ENCODE measurements at places on chromosomes 11 and 22.

DNA sequence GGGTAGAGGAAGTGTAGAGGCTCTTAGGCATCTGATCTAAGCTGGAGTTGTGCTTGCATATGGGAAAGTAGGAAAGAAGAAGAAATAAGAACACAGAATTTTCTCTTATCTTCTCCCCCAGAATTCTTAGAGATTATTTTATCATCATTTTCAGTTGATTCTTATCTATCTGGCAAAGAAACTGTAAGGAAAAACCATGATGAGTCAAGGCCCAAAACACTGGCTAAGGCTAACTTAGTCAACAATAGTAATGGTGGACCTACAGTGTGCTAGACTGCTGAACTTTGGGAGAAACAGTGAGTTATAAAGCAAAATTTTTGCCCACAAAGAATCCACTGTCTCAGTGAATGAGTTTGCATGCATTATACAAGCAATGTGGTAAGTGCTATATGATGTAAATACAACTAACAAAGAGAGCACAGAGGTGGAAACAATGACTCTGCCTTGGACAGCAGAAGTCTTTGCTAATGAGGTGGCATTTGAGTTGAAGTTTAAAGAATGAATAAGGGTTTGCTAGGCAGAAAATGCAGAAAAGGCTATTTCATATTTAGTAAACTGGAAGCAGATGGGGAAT lies 344.5 kb upstream of the PLET1 start:
- no peak for DNase-seq

DNA sequence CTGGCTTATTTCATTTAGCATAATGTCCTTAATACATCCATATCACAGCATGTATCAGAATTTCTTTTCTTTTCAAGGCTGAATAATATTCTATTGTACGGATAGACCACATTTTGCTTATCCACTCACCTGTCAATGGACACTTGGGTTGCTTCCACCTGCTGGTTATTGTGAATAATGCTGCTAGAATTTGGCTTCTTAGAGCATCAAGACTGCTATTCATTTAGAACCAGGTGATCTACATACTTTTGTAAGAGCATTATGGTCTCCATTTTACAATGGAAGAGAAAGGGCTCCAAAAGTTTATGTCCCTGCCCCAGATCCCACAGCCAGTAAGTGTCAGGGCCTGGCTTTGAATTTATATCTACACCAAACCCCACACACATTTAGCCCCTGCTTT lies 100.7 kb upstream of the CD82 start:
- no peak for DNase-seq

GRCh38 chr11:119424775-119425174 lies 1.8 kb upstream of the THY1 start:
- DNase-seq: no peak

DNA sequence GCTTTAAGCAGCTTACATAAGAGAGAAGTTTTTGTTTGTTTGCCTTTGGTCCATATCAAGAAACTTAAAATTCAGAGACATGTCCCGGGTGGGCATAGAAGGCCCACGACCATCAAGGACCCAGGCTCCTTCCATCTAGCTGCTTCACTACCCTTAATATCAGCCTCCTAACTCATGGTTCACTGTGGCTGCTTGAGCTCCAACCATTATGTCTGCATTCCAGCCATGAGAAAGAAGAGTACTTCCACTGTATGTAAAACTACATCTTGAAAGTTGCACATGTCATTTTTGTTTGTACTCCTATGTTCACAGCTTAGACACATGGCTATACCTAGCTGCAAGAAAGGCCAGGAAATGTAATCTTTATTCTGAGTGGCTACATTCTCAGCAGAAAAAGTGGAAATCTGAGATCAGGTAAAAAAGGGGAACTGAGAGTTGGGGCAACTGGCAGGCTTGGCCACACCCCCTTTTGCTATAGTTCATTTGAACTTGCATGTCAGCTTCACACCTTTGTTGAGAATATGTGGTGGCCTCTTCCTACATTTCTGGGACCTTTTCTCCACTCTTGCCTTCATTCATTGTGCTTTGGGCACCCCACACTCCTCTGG lies 81.3 kb upstream of the TP53I11 start:
- DNase-seq: no peak

- DNase-seq: no peak
Observed at GRCh38 chr11:123299721-123300120, 104.7 kb upstream of the CLMP start.

DNA sequence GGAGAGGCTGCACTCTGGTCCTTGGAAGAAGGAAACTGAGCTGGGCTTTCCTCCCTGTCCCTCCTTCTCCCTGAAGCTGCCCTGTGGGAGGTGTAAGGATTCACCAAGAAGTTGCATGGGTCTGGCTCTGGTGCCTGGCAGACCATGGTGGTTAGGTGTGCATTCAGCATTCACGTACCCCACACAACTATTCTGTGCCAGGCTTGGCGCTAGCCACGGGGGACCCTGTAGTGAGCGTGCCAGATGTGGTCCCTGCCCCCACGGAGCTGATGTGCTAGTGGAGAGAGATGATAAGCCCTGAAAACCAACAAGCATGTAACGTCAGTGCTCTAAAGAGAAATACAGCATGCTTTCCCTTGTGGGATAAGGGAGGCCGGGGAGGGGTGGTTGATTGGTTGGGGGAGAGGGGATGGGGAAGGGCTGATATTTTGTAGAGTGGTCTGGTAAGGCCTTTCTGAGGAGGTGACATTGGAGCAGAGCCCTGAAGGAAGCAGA lies 48.9 kb downstream of the CD82 start:
- DNase-seq: no peak

- no peak for DNase-seq
Observed at GRCh38 chr11:134749040-134749839, 337.2 kb upstream of the B3GAT1 start.

DNA sequence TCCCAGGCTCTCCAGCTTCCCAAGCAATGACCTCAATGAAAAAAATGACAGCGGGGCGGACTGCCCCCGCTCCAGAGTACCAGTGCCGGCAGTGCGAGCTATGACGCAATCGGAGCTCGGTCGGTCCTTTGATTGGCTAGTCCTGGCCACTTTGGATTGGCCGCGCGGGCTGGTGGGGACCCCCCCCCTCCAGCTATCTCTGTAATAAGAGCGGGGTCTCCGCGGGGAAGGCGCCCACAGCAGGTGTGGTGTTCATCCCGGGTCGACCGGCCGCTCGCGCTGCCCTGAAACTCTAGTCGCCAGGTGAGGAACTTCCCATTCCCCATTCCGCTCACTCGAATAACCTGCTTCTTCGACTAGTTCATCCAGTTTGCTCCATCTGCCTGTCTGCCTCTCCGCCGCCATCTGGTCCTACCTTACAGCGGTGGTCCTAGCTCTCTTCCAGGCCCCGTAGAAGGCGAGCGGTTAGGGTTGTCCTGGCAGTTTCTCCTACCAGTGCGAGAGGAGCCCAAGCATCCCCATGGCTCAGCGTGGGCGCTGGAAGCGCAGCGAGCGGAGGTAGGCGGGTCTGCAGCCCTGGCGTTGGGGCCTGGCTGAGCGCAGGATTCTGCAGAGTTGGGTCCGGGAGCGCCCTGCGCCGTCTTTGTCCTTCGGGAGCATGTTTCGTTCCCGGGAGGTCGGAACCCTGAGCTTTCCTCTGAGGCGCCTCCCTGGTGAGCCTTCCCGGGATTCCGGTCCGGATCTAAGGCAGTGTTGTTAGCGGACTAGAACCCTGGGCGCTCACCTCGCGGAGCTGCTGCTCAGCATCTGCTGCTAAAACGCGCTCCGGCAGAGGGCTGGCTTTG lies at the start of gene CALCB:
Gene CALCB, plus strand, starts transcription at position 233 of the 845 bp plus-strand sequence. CDS start 1,126 bp downstream, outside the sequence.
- no peak for DNase-seq

DNA sequence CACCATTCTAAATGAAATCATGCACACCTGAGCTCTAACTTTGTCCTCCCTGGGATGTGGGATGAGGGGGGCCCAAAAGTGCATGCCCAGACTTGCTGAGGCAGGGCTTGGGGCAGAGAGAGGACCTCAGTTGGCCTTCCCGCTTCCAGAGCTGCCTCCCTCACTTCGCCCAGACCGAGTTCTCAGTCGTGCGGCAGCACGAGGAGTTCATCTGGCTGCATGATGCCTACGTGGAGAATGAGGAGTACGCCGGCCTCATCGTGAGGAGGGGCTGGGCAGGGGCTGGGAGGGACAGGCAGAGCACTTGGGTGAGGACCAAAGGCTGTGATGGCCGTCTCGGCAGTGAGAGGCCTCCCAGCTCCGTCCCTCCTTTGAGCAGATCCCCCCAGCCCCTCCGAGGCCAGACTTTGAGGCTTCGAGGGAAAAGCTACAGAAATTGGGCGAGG lies 8.2 kb downstream of the CFL1 start:
- DNase-seq: no peak

DNA sequence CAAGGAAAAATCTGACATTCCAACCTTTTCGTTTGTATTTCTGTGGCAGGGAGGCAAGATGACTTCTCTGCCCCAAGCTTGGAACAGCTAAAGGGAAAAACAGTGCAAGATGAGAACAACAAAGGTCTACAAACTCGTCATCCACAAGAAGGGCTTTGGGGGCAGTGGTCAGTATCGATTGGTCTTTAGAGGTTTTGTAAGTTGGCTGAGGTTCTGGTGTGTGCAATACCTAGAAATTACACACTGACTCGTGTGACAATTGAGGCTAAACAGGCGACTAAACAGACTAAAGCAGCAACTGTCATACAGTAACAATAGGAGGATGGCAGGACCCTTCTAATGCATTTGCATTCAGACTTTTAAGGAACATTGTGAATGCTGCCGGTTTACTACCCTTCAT lies 994 bp downstream of the DEPDC5 start:
- DNase-seq: no peak

DNA sequence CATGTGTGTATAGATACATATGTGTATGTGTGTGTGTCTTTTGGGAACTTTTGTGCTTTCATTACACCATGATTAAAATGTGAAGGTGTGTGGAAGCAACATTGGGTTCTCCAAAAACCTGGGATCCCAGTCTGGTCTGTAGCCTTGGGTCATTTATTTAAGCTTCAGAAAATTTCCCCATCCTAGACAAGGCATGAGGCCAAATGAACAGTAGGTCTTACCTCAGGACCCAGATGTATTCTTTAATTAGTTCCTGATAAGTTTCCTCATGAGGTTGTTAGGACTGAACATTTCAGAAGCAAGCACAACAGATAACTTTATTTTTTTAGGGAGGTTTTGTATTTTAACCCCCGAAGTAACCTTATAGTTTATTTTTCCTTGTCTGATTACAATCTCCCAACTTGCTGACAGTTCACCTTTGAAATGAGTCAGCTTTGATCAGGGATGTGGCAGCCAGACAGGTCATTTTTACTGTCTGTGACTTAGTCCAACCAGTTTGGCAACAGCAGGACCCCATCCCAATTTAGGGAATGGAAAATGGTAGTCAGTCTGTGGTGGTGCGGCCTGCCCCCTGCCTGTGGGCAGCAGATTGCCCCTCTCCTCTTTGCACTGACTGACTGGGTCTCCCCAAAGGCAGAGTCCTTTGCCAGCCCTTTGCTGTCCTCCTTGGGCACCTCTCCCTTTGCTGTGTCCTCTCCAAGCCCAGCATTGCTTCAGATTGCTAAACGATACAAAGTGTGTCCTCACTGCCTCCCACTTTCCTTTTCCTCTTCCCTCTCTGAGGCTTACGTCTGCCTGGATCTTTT lies 88.3 kb downstream of the NAV2 start:
- no peak for DNase-seq

DNA sequence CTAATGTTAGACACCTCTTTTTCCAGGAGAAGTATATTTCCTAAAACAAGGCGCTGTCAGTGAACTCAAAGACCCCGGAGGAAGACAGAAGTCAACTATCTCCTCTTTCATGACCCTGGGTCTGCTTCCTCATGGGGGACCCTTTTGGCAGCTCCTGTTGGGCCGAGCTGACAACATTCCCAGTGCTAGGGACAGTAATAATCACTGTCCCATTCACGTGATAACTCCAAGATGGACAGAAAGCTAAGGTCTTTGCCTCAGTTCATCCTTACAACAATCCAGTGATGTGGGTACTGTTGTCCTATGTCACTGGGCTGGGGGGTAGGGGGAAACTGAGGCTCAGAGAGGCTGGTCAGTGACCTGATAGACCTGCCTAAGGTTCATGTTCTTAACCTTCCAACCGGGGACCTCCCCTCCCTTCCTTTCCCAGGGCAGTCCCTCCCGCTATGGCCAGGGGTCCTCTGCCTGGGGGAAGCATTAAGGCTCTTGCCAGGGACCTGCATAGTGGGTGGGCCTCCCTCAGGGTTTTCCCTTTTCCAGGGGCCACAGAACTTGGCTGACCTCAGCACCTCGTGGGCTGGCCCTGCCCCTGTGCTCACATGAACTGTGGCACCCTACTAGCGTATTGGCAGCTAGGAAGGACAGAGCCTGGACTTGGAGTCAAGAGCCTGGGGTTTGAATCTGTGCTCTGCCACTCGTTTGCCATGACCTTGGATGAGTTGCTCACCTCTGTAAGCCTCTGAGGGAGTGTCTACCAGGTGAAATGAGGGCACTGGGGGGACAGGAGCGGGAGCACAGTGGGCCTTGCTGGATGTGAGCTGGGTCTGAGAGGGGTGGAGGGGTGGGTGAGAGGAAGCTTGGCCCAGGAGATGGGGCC lies 53.6 kb downstream of the LRRC32 start:
- no peak for DNase-seq

- DNase-seq: no peak
Observed at GRCh38 chr11:48049036-48049435, 68.7 kb downstream of the PTPRJ start.

DNA sequence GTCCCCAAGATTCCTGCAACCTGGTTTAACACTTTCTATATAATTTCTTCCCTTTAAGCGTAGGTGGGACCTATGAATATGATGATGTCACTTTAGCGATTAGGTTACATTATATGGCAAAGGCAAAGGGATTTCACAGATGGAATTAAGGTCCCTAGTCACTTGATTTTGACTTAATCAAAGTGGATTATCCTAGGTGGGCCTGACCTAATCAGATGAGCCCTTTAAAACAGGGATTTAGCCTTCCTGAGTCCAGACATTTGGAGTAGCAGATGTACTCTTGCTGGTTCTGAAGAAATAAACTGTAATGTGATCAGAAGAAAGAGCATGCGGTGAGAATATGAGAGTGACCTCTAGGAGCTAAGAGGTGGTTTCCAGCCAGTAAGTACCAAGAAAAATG lies 67.8 kb upstream of the LIN7C start:
- no peak for DNase-seq

DNA sequence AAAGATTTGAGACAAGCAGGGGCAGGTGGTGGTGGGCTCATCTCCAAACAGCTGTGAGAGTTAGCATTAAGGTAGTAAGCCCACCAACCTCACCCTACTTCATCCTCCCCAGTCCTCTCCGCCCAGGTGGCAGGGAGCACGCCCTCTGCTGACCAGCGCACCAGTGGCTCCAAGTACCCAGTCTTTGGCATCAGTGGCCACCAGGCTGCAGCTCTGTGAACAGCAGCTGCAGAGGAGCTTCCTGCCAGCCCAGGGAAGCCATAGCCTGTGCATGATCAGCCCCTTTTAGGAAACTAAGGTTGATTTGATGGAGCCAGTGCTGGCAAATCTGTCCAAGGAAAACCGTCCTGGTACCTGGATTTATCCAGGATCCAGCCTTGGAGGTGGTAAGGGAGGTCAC lies 21.7 kb downstream of the CAVIN3 start:
- DNase-seq: no peak
